ENCODE measurements at places on chromosomes 4 and X. TPM values are rescaled to one million over a fixed set of nuclear protein-coding genes. Genes with fewer than 3 reads are reported as not detected.

DNA sequence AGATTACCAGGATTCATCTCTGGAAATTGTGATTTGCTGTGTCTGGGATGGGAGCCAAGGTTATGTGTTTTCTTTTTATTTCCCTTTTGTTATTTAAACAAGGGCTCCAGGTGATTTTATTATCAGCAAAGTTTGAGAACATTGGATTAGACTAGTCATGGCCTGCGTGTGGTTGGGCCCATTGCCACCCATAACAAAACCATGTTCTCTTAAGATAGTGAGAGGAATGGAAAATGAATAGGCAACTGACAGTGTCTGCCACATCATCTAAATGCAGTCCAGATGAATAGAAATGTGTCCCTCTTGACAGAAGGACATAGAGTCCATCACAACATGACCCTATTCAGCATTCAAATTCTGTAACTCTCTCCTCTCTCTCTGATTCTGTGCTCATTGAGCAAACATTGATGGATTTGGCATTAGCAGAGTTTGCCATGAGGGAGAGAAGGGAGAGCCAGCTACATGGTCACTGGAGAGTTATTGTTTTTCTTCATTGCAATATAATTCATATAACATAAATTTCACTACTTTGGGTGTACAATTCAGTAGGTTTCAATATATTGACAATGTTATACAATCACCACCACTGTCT lies 11.7 kb downstream of the XK start:
- no peak for DNase-seq

- DNase-seq, result no peak
Measured at GRCh38 chr4:42603862-42604261, 53.0 kb downstream of the ATP8A1 start.

- DNase-seq, result no peak
Measured at GRCh38 chr4:28548594-28548993, 1688.0 kb downstream of the STIM2 start.

DNA sequence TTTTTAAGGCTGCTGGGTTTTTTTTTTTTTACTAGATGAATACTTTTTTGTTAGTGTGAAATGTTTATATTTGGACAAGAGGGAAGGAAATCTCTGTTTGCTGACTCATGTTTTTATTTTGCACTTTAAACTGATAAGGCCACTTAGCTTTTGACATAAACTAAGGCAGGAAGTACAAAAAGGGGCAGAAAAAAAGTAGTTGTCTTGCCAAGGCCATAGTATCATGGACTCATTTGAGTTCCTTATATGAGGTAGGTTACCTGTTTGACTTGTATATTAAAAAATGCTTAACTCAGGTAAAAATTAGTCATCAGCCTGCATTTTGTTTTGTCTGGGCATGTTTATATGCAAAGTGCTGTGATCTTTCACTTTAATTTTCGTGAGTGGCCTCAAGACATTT lies 26.0 kb downstream of the SMAD1 start:
- DNase-seq, result no peak

- no peak for DNase-seq
Measured at GRCh38 chr4:177108708-177109107, 201.0 kb upstream of the NEIL3 start.

GRCh38 chrX:32530802-32531403 lies 680.4 kb downstream of the DMD start:
- peak; percentile 14 for DNase-seq

DNA sequence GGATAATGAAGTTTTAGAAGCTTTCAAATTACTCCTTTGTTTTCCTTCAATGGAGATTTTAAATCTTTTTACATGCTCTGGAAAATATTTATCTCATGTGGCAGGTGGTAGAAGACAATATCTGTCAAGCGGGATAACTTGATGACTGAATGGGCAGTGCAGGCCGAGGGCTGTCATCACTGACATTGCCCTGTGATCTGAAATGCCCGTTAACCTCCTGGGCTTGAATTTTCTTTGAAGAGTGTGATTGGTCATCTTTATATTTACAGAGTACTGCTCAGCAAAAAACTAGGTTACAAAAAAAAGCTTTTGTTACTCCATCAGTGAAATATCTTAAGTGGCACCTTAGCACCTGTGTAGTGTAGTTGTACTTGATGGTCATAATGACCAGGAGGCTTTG lies 147.5 kb downstream of the GATB start:
- no peak for DNase-seq

DNA sequence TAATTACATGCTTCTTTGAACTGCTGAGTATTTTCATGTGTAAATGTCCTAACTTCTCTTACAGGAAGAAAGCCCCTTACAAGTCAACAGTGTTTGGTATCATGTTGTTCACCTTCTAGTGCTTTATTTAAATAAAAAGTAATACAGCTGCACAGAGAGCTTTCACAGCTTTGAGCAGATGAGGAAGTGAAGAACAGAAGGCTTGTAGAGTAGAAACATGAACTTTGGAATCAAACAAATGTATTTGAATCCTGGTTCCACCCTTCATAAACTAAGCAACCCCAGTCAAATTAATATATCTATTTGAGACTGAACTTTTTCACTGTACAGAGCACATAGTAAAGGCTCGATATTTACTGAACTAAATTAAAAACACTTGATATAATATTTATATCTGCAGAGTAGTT lies 120.5 kb downstream of the CAMK2D start:
- no peak for DNase-seq

- DNase-seq, result no peak
Measured at GRCh38 chr4:63580796-63581475, 828.3 kb downstream of the TECRL start.

PDLIM3 gene
- not detected for total RNA-seq

GRIA3 gene
- total RNA-seq, result not detected

SATL1 gene
- not detected for total RNA-seq

SPANXN3 gene
- not detected for total RNA-seq

LETM1 gene
- 51.3 TPM for total RNA-seq

FAM13A gene
- 5.0 TPM for total RNA-seq

F9 gene
- not detected for total RNA-seq
